GM23338 (cell line): ENCODE measurements at places on chromosomes 16 and 17. TPM values are rescaled to one million over a fixed set of nuclear protein-coding genes. Genes with fewer than 3 reads are reported as not detected.

The GPRC5C gene
- 20.7 and 22.4 TPM in 2 replicates for total RNA-seq

The SEPTIN1 gene
- total RNA-seq = 0.21 and 0.35 TPM in 2 replicates

GRCh38 chr17:1229900-1230501 lies 40.2 kb upstream of the BHLHA9 start:
- H3K27me3 ChIP-seq = peaks cover 77% of the 10 kb centered on the region
- peak overlapping the region; percentile 61 for H3K4me3 ChIP-seq
- no peaks in the 10 kb centered on the region for H3K36me3 ChIP-seq
- peaks cover 3% of the 10 kb centered on the region; the same call in 1 of the 2 replicates for H3K4me1 ChIP-seq
- H3K27ac ChIP-seq = no peak overlapping the region
- DNase-seq = no peak

DNA sequence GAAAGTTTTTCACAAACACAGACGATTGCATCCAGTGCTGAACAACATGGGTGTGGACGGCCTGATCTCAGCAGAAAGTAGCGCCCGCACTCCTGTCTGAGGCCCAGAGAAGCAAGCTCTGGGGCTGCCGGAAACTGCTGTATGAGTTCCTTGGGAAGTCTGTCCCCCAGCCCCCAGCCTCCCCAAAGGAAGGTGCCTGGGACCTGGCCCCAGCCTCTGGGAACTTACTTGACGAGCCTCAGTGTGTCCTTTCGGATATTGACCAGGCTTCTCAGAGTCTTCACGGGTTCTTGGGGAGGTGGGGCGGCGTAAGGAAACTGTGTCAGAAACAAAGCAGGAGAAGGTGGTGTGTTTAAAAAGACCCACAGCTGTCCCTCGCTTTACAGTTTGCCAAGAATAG lies 32.4 kb upstream of the FOXJ1 start:
- H3K27ac ChIP-seq = no peak overlapping the region
- H3K4me1 ChIP-seq = peaks cover 8% of the 10 kb centered on the region
- H3K4me3 ChIP-seq = no peak overlapping the region
- no peak for DNase-seq

DNA sequence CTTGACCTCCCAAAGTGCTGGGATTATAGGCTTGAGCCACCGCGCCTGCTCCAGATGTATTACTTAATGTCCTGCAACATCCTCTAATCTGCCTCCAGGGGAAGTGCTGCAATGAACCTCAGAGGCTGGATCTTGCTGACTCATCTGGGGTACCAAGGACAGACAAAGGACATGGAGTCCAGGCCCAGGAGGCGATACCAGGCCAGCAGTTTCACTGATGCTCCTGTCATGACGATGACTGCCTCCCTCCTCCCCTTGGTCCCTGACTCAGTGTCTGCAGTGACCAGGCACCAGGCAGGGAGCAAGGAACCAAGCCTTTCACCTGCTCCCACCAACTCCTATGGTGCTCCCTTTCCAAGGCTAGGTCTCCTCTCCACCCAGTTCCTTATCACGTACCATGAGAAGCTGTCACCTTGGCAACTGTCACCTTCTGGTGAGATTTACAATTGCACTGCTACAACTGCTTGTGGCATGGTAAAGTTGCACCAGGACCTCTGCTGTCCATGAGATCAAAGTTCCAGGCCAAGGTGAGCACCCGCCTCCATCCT lies 21.6 kb upstream of the PHOSPHO1 start:
- no peaks in the 10 kb centered on the region for H3K4me1 ChIP-seq
- H3K36me3 ChIP-seq = no peaks in the 10 kb centered on the region
- no peak overlapping the region for H3K4me3 ChIP-seq
- no peak overlapping the region for H3K27ac ChIP-seq
- no peaks in the 10 kb centered on the region for H3K27me3 ChIP-seq

The TMEM92 gene
- total RNA-seq = 7.3 and 9.7 TPM in 2 replicates

The CTRL gene
- 1.6 and 8.0 TPM in 2 replicates for total RNA-seq

GRCh38 chr17:37097154-37097553 lies 148.4 kb downstream of the AATF start:
- H3K36me3 ChIP-seq = peaks cover 39% of the 10 kb centered on the region
- peaks cover 10% of the 10 kb centered on the region for H3K4me1 ChIP-seq
- no peak for DNase-seq
- no peaks in the 10 kb centered on the region for H3K27me3 ChIP-seq

The RNF157 gene
- total RNA-seq = 11.7 and 13.8 TPM in 2 replicates

The ABCA6 gene
- not detected in 2 replicates for total RNA-seq

The EVPL gene
- 0.62 and 1.3 TPM in 2 replicates for total RNA-seq

The CHP2 gene
- total RNA-seq = 3.3 and 3.7 TPM in 2 replicates

DNA sequence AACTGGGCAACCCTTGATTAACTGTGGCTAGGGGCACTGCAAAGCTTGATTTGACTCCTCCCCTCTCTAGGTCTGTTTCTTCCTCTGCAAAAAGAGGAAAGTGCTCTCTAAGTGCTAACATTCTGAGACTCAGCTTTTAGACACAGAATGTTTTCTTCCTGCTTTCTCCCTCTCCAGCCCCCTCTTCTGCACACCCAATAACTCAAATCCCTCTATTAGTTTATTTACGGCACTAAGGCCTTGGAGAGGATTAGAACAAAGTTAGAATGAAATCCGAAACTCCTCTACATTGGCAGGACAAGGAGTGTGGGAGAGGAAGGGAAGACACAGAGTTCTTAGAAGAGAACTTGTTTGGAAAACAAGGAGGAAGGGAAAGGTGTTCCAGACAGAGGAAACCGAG lies 3.3 kb upstream of the SBK1 start:
- no peak overlapping the region; the same call in 1 of the 2 replicates for H3K27ac ChIP-seq
- no peaks in the 10 kb centered on the region for H3K27me3 ChIP-seq
- H3K4me1 ChIP-seq = peaks cover 21% of the 10 kb centered on the region
- no peaks in the 10 kb centered on the region; the same call in 1 of the 2 replicates for H3K36me3 ChIP-seq
- H3K4me3 ChIP-seq = no peak overlapping the region

GRCh38 chr16:3059723-3060242 lies 5.7 kb upstream of the IL32 start:
- DNase-seq = no peak
- H3K36me3 ChIP-seq = no peaks in the 10 kb centered on the region
- H3K27ac ChIP-seq = 0 out of 2 replicates have a peak overlapping the region, but pooled peaks have one; percentile 55
- H3K4me3 ChIP-seq = peak overlapping the region; percentile 84

The CDH13 gene
- total RNA-seq = 4.4 and 13.6 TPM in 2 replicates

DNA sequence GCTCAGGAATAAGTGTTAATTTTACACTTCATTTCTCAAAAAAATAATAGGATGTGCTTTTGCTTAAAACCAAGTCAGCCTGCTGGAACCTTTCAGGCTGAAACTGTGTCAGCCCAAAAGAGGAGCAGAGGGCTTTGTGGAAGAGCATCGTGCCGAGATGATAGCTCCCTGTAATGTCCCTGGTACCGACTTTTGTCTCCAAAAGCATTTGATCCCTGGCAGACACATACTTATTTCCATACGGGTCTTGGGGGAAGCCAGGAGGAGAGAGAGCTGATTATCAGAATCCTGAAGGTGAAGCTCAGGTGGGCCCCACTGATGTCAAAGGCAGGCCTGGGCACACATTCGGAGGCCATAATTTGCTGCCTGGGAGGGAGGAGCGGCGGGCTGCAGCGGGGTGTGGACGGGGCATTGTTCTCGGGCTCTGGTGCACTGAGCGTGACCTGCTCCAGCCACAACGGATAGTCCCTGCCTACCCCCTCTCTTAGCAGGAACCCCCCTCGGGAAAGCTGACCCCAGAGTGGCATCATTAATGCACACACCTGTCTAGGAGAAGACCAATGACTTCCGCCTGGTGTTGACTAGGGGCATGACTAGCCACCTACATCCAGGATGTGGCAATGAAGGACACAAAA lies 155.9 kb downstream of the C16orf78 start:
- H3K27ac ChIP-seq = no peak overlapping the region
- H3K27me3 ChIP-seq = no peaks in the 10 kb centered on the region
- H3K36me3 ChIP-seq = no peaks in the 10 kb centered on the region
- peaks cover 10% of the 10 kb centered on the region for H3K4me1 ChIP-seq
- no peak for DNase-seq

- no peaks in the 10 kb centered on the region for H3K36me3 ChIP-seq
- H3K4me1 ChIP-seq = peaks cover 29% of the 10 kb centered on the region
- no peaks in the 10 kb centered on the region for H3K27me3 ChIP-seq
- no peak overlapping the region for H3K4me3 ChIP-seq
- no peak overlapping the region for H3K27ac ChIP-seq
These were observed 104.9 kb downstream of the AXIN2 start for GRCh38 chr17:65456368-65457151.

DNA sequence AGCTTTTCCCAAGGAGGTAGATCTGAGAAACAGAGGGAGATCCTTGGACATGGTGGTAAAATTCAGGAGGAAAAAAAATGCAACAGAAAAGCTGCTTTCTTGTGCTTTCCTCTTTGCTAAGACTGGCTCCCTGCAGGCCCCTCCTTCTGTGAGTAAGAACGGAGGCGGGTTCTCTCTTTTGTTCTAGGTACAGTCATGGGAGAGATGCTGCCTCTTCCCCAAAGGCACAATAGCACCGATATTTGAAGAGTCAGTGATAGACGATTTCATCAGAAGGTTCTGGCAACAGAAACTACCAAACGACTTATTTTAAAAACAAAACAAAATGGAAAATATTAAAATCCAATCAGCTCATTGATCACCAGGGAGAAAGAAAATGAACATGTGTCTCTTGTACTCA lies 32.6 kb upstream of the KIFC3 start:
- H3K27ac ChIP-seq = no peak overlapping the region
- peak; percentile 58 for DNase-seq
- peaks cover 20% of the 10 kb centered on the region for H3K4me1 ChIP-seq
- H3K36me3 ChIP-seq = no peaks in the 10 kb centered on the region
- H3K27me3 ChIP-seq = no peaks in the 10 kb centered on the region

DNA sequence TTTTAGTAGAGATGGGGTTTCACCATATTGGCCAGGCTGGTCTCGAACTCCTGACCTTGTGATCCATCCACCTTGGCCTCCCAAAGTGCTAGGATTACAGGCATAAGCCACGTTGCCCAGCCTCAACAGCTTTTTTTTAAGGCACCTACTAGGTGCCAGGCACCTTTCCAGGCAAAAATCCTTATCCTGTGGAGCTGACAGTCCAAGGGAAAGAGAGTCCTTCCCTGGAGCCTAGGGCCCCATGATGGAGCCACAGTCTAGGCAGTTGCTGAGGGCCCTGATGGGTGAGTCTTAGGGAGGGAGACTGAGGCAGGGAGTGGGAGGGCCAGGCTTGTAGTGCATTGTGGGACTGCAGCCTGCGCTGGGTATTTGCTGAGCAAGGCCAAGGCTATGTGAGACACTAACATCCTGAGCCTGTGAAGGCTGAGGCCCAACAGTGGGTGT lies 79.6 kb upstream of the TOB1 start:
- H3K27me3 ChIP-seq = peaks cover 17% of the 10 kb centered on the region
- DNase-seq = no peak
- H3K4me3 ChIP-seq = no peak overlapping the region
- no peak overlapping the region for H3K27ac ChIP-seq

- H3K27ac ChIP-seq = peak overlapping the region; percentile 69; the same call in 1 of the 2 replicates
- DNase-seq = peak; percentile 76
- H3K36me3 ChIP-seq = peaks cover 20% of the 10 kb centered on the region
- H3K4me1 ChIP-seq = no peaks in the 10 kb centered on the region; the same call in 1 of the 2 replicates
- H3K4me3 ChIP-seq = no peak overlapping the region
- H3K27me3 ChIP-seq = no peaks in the 10 kb centered on the region
These were observed 25.1 kb downstream of the SLC7A5 start for GRCh38 chr16:87844120-87844733.

- H3K27ac ChIP-seq = no peak overlapping the region
- no peak for DNase-seq
- no peaks in the 10 kb centered on the region for H3K27me3 ChIP-seq
- no peak overlapping the region for H3K4me3 ChIP-seq
- H3K36me3 ChIP-seq = no peaks in the 10 kb centered on the region
- H3K4me1 ChIP-seq = no peaks in the 10 kb centered on the region
These were observed 117.0 kb downstream of the METRNL start for GRCh38 chr17:83196366-83196765.

GRCh38 chr17:77459018-77459755 lies 318.4 kb downstream of the SEC14L1 start:
- DNase-seq = no peak
- H3K27ac ChIP-seq = no peak overlapping the region
- no peak overlapping the region for H3K4me3 ChIP-seq
- H3K27me3 ChIP-seq = no peaks in the 10 kb centered on the region
- H3K36me3 ChIP-seq = no peaks in the 10 kb centered on the region

The TSEN54 gene
- total RNA-seq = 61.9 and 62.5 TPM in 2 replicates

- no peaks in the 10 kb centered on the region for H3K36me3 ChIP-seq
- no peak overlapping the region for H3K4me3 ChIP-seq
- no peak for DNase-seq
- peaks cover 11% of the 10 kb centered on the region for H3K4me1 ChIP-seq
- H3K27me3 ChIP-seq = no peaks in the 10 kb centered on the region
- H3K27ac ChIP-seq = no peak overlapping the region
These were observed 114.1 kb downstream of the ADCY9 start for GRCh38 chr16:4002121-4002520.

DNA sequence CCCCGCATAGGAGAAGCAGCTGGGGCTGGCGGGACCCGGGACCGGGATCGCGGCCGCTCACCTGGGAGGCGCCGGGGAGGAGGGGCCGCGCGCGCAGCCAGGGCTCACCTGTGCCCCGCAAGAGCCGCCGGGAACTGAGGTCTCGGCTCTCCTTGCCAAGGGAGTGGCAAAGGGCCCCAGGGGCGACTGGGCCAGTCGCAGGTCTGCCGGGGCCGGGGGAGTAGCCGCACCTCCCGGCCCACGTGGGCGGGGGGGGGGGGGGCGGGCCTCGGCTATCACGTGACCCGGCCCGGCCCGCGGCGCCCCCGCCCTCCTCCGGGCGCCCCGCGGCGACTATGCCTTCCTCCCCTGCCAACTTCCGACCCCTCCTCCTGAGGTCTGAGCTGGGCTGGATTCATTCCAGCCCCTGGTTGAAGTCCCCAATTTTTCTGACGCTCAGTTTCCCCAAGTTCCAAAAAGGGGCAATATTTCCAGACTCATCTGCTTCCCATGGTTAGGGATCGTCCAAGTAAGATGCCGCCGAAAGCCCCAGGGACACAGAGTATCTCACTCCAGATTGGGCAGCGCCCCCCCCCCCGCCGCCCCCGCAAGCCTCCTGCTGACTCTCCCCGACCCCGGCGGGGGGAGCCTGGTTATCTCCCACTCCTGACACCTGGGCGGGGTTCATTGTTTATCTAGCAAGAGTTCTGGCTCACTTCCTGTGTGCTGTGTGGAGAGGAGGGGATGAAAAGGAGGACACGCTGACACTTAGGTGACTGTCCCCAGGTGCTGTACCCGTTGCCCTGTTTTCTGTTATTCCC lies at the start of gene TMC6:
TMC6 (minus strand) TSS at position 205 of the 800 bp plus-strand sequence. CDS start 1,923 bp downstream, outside the sequence.
- H3K36me3 ChIP-seq = no peaks in the 10 kb centered on the region
- H3K27ac ChIP-seq = peak within 1 kb of the TSS; percentile 69; the same call in 1 of the 2 replicates
- H3K4me3 ChIP-seq = peak within 1 kb of the TSS; percentile 95
- peaks cover 34% of the 10 kb centered on the region for H3K4me1 ChIP-seq
- peak; percentile 88 for DNase-seq

The SKAP1 gene
- total RNA-seq = not detected in 2 replicates

DNA sequence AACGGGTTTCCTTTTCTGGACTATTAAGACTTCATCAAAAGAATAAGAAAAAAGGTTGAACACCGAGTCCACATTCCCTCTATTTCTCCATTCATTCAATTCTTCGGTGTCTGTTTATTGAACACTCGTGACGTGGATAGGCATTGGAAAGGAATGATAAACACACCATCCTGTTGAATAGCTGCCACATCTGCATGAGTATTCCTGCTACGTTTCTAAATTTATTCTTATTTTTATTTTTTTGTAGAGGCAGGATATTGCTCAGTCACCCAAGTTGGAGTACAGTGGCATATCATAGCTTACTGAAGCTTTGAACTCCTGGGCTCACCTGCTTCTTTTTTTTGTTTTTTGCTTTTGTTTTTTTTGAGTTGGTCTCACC lies 80.8 kb upstream of the CIBAR2 start:
- no peaks in the 10 kb centered on the region for H3K36me3 ChIP-seq
- H3K27me3 ChIP-seq = no peaks in the 10 kb centered on the region
- no peak for DNase-seq
- H3K4me3 ChIP-seq = no peak overlapping the region
- no peak overlapping the region for H3K27ac ChIP-seq

GRCh38 chr16:49405530-49405929 lies 31.9 kb downstream of the C16orf78 start:
- DNase-seq = no peak
- H3K27ac ChIP-seq = no peak overlapping the region
- H3K4me3 ChIP-seq = no peak overlapping the region
- no peaks in the 10 kb centered on the region for H3K36me3 ChIP-seq
- H3K4me1 ChIP-seq = no peaks in the 10 kb centered on the region

The PPY gene
- not detected in 2 replicates for total RNA-seq
